ENCODE measurements at places on chromosomes 12 and 14.

DNA sequence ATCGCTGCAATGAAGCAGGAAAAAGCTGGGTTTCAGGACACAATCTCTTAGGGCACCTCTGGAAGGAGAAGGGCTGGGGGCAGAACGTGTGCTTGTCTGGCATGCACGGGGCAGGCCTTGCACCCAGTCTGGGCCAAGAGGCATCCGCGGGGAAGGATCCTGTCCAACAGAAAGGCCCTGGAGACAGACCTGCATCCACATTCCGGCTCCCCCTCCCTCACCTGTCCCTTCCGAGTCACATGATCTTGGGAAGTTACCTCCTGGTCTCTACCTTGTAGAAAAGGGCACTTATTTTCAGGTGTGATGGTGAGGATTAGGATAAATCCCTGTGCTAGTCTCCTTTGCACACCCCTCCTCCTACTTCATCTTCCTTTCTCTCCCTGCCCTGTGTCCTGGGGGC is 25.4 kb downstream of the CLMN start:
- no peak for DNase-seq

- no peak for DNase-seq
These were observed 1552.1 kb upstream of the SEL1L start for GRCh38 chr14:83085725-83086124.

- no peak for DNase-seq
These were observed 25.9 kb downstream of the SLC25A47 start for GRCh38 chr14:100348784-100349685.

GRCh38 chr14:38330275-38330674 is 74.4 kb upstream of the CLEC14A start:
- no peak for DNase-seq

DNA sequence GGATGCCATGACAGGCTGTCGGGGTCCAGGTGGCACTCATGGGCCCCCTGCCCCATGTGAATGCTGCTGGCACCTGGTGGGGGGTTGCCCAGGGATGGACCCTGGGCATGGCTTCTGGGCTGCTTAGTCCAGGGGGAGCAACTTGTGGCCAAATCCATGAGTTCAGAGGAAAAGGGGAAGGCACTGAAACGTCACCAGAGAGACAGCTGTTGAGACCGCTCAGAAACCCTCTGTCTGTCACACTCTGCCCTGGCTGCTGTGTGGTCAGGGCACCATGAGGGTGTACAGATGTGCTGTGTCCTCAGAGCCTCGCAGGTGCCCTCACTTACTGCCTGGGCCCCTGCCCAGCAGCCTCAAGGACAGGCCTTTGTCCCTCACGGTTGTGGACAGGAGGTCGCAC is 9.4 kb downstream of the CLBA1 start:
- no peak for DNase-seq

DNA sequence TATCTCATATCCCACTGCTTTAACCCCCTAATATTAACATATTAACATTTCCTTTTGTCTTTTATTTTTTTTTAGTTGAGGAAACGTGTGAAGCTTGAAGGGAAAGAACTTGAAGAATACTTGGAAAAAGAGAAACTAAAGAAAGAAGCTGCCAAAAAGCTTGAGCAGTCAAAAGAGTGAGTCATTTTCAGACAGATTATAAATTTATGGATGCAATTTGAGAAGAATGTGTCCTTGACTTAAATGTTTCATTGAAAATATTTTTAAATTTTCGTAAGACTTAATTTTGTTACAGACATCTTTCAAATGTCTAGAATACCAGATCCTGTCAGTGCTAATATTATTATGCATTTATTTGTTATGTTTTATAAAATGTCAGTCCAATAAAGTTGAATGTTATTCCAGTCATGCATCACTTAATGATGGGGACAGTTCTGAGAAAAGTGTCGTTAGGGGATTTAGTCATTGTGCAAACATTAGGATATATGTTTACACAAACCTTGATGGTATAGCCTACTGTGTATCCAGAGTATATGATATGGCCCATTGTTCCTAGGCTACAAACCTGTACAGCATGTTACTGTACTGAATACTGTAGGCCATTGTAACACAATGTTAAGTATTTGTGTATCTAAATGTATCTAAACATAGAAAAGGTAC is 32.6 kb downstream of the CPSF2 start:
- no peak for DNase-seq

DNA sequence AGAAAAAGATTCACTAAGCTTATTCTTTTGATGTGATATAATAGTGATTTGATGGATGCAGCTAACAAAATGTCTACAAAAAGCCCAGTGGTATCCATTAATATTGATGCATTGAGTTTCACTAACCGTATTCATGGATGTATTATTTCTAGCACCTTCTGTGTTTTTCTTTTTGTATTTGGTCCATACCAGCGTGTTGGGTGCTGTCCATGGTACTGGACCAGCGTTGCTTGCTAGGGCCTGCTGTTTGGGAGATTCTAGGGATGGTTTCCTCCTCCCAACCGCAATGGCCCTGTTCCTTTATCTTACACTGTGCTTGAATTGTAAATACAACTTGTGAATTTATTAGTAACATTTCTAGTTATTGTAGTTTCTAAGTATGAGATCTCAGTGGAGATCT is 31.7 kb downstream of the ANO4 start:
- peak; percentile 63 for DNase-seq

DNA sequence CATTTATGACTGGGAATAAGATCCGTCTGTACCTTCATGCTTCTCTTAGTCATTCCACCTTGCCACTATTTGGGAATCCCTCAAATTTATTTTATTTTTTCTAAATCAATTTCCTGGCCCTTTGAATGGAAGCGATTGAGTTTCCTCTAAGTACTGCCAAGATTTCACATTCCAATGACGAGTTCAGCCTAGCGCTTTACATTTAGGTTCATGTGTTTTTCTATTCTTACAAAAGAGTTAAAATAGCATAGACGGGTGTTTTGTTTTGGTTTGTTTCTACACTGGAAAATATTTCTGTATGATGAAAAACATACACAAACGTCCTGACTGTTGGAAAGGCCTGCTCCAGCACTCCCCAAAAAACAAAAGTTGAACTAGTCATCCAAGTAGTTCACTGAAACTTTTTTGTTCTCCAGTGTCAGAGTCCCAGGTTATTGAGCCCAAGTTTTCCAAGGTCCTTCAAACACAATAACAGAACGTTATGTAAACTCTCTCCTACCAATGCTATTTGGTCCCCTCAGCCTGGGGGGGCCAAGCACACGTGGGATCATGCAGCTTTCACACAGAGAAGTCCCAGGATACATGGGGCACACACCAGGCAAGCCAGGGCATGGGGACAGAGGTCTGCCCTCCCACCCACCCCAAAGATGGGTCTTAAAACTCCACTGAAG is 74.8 kb upstream of the FOXN3 start:
- DNase-seq, result no peak

GRCh38 chr12:49347311-49348193 is 864 bp downstream of the DNAJC22 start:
- peak; percentile 76 for DNase-seq

GRCh38 chr12:63823040-63823439 is 21.5 kb upstream of the SRGAP1 start:
- no peak for DNase-seq

- DNase-seq, result no peak
These were observed 192.6 kb upstream of the CCDC196 start for GRCh38 chr14:66293533-66294105.

DNA sequence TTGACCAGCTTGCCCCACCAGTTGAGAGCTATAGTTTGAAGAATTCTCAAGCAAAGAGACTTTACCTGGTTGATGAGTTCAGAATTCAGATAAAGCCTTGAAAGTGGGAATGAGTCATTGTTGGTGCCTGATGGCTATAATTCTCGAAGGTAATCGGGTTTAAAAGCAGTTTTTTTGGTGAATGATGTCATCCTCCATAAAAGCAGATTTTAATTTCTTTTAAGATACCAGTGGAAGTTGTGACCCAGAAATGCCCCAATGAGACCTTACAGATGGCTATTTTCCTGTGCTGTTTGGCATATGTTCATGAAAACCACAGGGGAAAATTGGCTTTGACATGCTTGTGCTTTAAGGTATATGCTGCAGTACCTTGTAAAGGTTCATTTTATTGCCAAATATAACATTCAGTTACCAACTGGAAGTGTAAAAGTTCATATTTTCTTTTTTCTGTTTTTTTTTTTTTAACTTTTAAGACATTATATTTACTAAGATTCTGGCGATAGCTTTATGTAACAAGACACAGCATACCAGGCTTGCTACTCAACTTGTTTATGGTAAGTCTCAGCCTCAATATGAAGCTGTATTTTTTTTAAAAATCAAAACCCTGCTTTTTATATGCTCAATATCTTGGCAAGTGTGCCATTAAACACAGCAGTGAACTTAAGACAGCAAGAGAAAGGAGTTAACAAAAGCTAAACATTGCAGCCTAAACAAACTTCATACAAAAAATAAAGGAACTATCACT is 119.3 kb downstream of the LMNTD1 start:
- no peak for DNase-seq

- no peak for DNase-seq
These were observed 162.4 kb downstream of the KICS2 start for GRCh38 chr12:64059685-64060084.

All from neuronal stem cell (in vitro differentiated cells).